ENCODE measurements at places on chromosomes 5 and 9.

GRCh38 chr5:67147760-67148159, 48.8 kb downstream of the CD180 start:
- DNase-seq: no peak

GRCh38 chr9:90290716-90291485, 351.7 kb downstream of the DIRAS2 start:
- DNase-seq: no peak

GRCh38 chr5:88827997-88828396, 55.0 kb downstream of the MEF2C start:
- DNase-seq: no peak

GRCh38 chr9:134624621-134625181, 16.9 kb upstream of the COL5A1 start:
- DNase-seq: no peak

DNA sequence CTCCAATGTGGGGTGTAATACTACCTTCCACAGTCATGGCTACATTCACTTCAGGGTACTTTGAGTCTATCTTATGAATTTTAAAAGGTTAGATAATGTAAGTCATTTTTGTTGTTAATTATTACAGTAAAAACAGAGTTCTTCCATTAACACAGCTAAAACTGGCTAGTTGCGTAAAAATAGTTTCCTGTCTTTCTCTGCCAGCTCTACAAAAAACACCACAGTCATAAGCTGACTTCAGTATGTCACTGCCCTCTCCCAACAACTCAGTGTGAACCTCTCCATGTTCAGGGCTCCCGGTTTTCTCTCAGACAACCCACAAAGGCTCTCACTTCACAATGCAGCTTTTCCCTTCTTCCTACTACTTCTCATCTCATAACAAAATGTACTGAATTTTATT, 84.8 kb upstream of the ITGA1 start:
- no peak for DNase-seq

DNA sequence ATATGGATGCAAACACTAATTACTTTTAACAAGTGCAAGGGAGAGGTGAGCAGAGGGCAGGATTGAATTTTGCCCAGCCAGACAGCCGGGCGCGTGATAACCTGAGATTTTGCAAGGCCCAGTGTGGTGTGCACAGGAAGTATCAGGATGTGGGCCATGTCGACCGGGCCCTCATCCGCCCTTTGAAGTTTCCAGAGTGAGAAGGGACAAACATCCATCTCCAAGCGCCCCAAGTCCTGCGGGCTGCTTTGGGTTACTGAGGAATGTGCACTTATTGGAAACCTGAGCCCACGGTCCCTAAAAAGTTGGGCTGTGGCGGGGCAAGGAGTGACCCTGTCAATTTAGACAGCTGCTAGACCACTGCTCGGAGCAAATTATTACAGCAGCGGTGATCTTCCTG, 272.2 kb upstream of the IRX2 start:
- DNase-seq: no peak

GRCh38 chr5:95471942-95472341, 80.8 kb downstream of the FAM81B start:
- no peak for DNase-seq

DNA sequence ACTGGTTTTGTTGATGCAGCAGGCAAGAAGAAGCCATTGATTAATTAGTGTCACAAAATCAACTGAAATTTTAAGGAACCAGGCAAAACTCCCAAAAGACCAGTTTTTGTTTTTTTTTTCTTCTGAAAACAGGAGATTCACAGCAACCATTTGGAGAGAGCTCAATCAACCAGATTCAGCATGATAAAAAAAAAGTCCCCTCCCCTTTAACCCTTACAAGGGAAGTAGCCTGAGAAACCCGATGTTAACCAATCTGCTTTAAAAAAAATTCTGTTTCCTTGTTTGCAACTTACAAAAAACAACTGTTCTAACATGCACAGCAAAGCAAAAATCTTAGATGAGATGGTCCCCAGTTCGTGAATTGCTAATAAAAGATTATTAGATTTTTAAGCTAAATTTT, 59.7 kb downstream of the HMHB1 start:
- DNase-seq: no peak

GRCh38 chr9:32716955-32717543, 66.3 kb upstream of the TMEM215 start:
- DNase-seq: no peak

DNA sequence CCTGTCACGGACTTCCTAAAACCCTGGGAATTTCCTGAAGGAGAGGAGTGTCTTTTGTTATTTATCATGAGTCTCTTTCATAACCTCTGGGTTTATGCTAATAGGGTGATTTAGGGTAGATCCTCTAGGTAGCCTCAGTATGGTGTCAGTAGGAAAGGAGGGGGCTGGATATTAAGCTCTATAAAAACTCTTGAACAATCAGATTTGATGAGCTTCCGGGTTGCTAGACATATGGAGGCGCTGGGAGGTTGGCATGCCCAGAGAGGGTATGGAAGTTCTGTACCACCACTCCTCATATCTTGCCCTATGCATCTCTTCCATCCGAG, 15.6 kb upstream of the PTBP3 start:
- no peak for DNase-seq

GRCh38 chr5:107570181-107570580, 100.6 kb downstream of the EFNA5 start:
- no peak for DNase-seq

DNA sequence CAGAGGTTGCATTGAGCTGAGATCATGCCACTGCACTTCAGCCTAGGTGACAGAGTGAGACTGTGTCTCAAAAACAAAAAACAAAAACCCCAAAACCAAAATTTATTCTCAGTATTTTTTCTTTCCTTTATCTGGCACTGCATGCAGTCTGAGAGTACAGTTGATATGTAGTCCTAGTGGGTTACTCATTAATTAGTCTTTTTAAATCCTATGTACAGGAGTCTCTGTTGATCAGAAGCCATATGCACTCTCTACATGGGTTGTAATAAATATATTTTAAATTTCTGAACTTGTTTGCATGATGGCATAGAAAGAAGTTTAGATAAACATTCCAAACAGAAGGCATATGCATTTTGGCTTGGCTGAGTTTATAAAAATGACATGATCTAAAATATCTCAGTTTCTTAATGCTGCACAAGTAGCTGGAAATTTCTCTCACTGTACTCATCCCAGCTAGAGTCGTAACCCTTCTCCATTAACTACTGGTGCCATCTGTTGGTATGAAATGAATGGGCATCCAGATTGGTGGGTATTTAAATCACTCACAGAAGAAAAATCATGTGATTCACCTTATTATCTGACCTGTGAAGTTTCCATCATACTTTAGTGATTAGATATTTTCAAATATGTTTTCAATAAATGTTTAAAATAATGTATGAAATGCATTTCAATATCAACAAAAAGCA, 284.8 kb downstream of the CTNND2 start:
- DNase-seq: no peak

- DNase-seq: no peak
Observed at GRCh38 chr9:107390778-107391177, 98.8 kb downstream of the KLF4 start.

GRCh38 chr9:32886021-32886420, 102.7 kb downstream of the TMEM215 start:
- no peak for DNase-seq

GRCh38 chr9:109499631-109500410, 1.7 kb upstream of the PTPN3 start:
- no peak for DNase-seq

DNA sequence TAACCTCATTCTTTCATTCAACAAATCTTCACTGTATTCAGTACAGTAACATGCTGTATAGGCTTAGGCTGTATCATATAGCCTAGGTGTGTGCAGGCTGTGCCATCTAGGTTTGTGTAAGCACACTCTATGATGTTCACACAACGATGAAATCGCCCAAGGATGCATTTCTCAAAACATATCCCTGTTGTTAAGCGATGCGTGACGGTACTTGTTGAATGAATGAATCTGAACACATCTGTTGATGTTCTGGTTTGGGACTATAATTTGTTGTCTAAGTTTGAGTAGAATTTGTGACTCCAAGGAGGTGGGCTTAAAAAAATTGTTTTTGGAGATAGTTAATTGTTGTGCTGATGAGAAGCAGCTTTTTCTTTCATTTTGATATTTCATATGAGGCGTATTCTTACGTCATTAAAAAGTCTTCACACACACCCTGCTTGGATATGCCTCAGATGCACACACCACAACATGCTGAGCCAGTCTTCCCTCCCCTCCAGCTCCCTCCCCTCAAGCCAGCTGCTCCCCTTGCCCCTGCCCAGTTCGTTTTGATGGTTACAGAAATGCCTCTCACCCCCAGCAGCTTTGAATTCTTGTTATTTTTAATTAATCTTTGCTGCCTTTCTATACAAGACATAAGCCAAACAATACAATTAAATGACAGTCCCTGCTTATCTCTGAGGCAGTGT, 5.5 kb upstream of the PSAT1 start:
- DNase-seq: no peak

- no peak for DNase-seq
Observed at GRCh38 chr5:41508696-41509398, 1.6 kb downstream of the PLCXD3 start.

GRCh38 chr5:147523069-147523468, 13.2 kb upstream of the DPYSL3 start:
- no peak for DNase-seq

- no peak for DNase-seq
Observed at GRCh38 chr5:8560776-8561175, 691.8 kb downstream of the MTRR start.

DNA sequence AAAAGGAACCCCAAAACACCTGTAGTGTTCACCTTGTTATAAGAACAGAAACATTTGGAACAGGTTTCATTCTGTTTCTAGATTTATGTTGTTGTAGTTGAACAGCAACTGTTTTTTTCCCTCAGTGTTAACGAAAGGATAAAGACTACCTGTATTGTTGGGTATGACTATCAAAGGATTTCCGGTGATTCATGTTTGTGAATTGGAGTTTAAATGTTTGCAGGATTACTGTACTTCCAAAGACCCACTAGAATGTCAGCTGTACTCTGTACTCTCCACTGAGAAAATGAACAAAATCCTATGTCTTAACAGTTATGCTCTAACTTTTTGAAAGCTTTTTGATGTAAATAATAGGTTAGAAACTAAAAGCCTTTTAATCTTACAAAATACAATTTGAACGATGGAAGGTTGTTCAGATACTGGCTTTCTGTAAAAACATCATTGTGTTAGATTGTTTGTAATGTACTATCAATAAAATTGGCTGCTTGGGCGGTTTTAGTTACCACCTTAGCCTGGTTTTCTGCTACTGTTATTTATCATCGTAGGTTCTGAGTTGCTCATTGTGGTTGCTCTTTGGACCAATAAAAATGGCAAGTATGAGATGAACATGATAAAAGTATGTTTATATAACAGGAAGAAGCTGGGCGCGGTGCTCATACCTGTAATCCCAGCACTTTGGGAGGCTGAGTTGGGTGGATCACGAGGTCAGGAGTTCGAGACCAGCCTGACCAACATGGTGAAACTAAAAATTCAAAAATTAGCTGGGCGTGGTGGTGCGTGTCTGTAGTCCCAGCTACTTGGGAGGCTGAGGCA, 44.1 kb downstream of the DCP2 start:
- DNase-seq: no peak

- no peak for DNase-seq
Observed at GRCh38 chr5:168771678-168772077, 192.5 kb upstream of the PANK3 start.

DNA sequence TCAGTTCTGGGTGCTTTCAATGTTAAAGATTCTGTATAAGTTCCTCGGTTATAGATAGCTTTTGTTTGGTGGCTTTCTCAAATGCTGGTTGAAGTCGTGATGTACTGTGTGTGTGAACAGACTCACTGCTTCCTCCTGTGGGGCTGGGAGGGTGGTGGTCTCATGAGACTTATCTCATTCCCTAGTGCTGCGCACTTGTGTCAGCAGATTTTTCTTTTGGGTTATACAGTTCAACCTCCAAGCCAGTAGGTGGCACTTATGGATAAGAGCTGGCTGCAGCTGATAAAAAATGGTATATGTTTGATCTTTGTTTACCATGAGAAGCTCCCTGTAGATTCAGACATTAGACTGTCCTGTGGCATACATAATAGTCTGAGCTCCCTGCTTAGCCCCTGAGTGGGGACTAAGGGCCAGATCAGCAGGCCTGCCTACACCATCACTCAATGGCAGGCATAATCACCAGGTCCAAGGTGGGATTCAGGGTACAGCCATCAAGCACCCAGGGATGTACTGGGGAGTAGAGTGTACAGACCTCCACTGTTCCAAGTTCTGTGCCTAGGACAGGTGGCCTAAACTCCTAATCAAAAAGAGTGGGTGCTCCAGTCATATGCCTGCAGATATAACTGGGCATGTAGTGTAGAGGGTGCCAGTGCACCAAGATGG, 174.2 kb downstream of the OXCT1 start:
- no peak for DNase-seq
